ENCODE measurements at places on chromosomes 11 and 22.
A peak's percentile ranks its signal among the peaks of the same experiment; 100 is the strongest.

GRCh38 chr22:43854121-43854785 lies 8.1 kb downstream of the SULT4A1 start:
- H3K27me3 ChIP-seq = peaks cover 25% of the 10 kb centered on the region
- H3K4me1 ChIP-seq = no peaks in the 10 kb centered on the region
- no peak for DNase-seq
- H3K27ac ChIP-seq = no peak overlapping the region
- no peak overlapping the region for H3K4me3 ChIP-seq

DNA sequence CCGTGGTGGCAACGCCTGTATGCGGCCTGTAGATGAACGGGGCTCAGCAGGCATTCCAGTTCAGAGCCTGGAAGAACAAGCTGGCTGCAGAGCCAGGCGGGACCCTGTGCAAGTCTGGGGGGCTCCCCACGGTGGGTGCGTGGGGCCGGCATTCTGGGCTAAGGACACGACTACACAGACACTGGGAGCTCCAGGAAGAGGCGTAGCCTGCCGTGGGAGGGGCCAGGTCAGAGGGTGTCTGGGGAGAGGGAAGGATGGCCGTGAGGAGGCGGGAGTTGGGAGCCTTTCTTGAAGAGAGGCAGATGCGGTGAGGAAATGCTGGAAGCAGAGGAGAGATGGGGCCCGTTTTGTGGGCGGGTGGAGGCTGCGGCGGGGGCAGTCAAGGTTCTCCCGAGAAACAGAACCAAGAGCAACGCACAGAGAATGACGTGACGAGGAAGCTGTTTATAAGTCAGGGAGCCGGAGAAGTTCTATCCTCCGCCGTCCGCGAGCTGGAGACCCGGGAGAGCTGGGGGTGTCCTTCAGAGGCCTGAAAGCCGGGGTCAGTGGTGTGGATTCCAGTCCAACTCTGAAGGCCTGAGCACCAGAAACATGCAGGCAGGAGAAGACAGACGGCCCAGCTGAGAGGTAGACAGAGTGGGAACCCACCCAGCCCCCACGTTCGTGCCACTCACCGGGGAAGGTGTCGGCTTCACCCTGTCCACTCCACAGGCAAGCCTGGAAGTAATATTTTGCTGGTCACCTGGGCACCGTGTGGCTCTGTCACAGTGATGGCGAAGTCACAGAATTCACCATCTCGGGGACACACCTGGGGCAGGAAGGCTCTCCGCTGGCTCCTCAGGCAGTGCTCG lies 529.6 kb downstream of the BRD1 start:
- no peak for DNase-seq
- peaks cover 2% of the 10 kb centered on the region for H3K27me3 ChIP-seq
- no peaks in the 10 kb centered on the region for H3K4me1 ChIP-seq
- H3K4me3 ChIP-seq = no peak overlapping the region

DNA sequence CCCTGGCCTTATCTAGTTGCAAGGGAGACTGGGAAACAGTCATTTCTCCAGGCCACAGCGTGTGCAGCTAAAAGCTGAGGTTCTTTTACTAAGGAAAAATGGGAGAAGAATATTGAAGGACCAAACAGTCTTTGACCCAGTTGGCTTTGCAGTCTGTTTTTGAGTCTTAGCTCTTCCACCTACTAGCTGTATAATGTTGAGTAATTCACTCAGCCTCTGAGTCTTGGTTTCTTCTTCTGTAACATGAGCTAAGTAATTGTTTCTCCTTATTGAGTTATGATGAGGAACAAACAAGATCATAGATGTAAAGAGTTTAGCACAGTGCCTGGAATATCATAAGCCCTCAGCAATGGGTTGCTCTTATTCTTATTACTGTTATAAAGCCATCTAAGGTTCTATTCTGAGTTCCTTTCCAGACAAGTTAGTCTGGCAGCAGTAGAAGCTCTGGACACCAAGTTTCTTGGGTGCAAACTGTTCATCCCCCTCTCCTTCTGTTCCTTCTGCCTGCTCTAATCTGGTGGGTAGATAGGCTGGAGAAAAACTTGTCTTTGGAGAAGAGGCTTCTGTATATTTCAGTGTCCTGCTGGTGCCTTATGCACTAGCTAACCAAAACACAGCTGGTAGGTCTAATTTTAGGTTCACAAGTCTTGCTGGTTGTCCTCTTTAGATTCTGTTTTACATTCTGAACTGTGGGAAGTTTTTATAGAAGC lies 13.5 kb downstream of the TRIM44 start:
- peaks cover 56% of the 10 kb centered on the region for H3K4me1 ChIP-seq
- H3K27me3 ChIP-seq = no peaks in the 10 kb centered on the region
- no peak overlapping the region for H3K4me3 ChIP-seq
- no peaks in the 10 kb centered on the region for H3K36me3 ChIP-seq
- no peak for DNase-seq

DNA sequence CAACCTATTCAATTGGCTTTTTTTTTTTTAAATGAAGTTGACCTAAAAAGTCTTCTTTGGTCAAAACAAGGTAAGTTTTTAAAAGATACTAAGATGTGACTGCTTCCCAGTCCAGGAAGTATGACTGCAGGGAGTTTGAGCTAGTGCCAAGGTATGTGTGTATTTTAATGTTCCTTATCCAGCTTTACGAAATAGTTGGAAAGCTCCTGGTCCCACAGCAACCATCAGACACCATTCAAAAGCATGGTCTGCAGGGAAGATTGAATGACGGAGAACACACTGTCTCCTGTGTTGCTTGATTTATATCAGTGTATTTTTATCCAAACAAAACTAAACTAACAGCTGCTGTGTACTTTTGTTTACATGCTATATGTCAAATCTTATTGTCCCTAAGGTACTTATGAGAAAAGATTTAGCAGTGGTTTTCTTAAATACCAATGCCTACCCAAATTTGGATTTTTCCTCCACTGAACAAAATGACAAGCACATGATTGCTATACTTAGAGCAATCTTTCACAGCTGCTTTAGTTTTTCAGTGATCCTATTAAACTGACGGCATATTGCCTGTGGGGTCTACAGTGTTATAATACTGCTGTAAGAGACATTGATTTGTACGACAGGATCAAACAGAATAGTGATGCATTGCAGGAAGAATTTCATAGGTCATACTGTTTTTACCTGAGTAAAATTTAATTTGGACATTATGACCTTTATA lies 122.9 kb downstream of the DCDC1 start:
- peaks cover 3% of the 10 kb centered on the region for H3K27me3 ChIP-seq
- no peaks in the 10 kb centered on the region for H3K36me3 ChIP-seq
- no peak overlapping the region for H3K4me3 ChIP-seq
- no peak for DNase-seq
- no peak overlapping the region for H3K27ac ChIP-seq

GRCh38 chr22:30832407-30832987 lies 136.1 kb downstream of the MORC2 start:
- no peak overlapping the region for H3K4me3 ChIP-seq
- no peak for DNase-seq
- no peaks in the 10 kb centered on the region for H3K36me3 ChIP-seq
- no peaks in the 10 kb centered on the region for H3K4me1 ChIP-seq
- peaks cover 8% of the 10 kb centered on the region for H3K27me3 ChIP-seq

GRCh38 chr11:111733016-111733415 lies 33.2 kb downstream of the PPP2R1B start:
- DNase-seq = no peak
- no peak overlapping the region for H3K27ac ChIP-seq
- no peak overlapping the region for H3K4me3 ChIP-seq

DNA sequence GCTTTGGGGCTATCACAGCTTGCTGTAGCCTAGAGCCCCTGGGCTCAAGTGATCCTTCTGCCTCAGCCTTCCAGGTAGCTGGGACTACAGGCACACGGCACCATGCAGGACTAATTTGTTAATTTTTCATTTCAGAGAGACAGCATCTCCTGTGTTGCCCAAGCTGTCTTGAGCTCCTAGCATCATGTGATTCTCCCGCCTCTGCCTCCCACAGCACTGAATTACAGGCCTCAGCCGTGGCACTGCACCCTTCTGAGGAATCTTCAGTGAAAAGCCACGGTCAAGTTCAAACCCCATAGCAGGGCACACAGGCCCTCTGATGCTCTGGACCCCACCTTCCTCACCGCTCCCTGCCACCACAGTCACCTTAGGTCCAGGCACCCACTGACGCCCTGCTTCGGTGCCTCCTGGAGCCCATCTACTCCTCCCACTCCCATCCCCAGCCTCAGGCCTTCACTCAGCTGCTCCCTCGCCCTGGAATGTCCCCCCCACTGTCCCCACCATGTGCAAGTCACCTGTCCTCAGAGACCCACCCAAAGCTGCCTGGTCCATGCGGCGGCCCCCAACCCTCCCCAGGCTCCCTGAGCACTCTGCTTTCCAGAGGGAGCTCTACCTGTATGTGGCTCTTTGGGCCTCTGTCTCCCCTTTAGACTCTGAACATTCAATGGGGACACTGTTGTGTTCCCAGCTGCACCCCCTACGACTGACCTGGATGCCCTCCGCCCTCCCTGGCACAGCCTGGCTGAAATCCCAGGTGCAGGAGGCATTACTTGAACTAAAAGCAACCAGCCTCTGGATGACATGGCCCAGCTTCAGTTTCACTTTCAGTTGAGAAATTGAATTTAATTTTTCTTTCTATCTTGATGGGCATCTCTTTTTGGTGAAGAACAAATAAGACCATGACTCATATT lies 1.6 kb downstream of the APOL2 start:
- peaks cover 26% of the 10 kb centered on the region for H3K36me3 ChIP-seq
- H3K27ac ChIP-seq = peak overlapping the region; percentile 99
- H3K4me1 ChIP-seq = peaks cover 59% of the 10 kb centered on the region
- H3K4me3 ChIP-seq = peak overlapping the region; percentile 100
- H3K27me3 ChIP-seq = peaks cover 8% of the 10 kb centered on the region
- peak; percentile 29 for DNase-seq

- H3K27me3 ChIP-seq = peaks cover 23% of the 10 kb centered on the region
- no peak overlapping the region for H3K4me3 ChIP-seq
- no peaks in the 10 kb centered on the region for H3K4me1 ChIP-seq
These were observed 19.3 kb upstream of the BDNF start for GRCh38 chr11:27719546-27719925.

DNA sequence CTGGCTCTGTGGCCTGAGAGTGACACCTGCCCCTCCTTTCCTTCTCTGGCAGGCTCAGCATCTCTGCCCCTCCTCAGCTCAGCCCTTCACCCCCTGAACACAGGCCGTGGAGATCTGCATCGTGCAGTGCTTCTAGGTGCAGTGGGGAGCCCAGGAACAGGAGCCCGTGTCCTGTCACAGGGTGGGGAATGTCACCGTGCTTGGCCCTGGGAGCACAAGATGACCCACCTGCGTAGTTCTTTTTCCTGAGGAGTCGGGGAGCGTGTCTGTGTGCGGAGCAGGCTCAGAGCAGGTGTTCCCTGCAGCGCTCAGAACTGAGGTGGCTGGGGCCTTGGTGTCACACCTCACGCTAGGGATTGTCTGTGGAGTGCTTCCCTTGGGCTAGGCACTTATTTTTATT lies 10.6 kb downstream of the TBC1D22A start:
- peaks cover 83% of the 10 kb centered on the region for H3K4me1 ChIP-seq
- no peaks in the 10 kb centered on the region for H3K27me3 ChIP-seq
- DNase-seq = no peak

- DNase-seq = peak; percentile 71
- H3K4me1 ChIP-seq = peaks cover 91% of the 10 kb centered on the region
- peak within 1 kb of the TSS; percentile 99 for H3K4me3 ChIP-seq
- H3K27me3 ChIP-seq = no peaks in the 10 kb centered on the region
These were observed at the start of gene PLAAT4 for GRCh38 chr11:63536669-63537292. Gene PLAAT4 (plus strand): TSS chr11:63536808. CDS start chr11:63536869, 61 bp downstream.

DNA sequence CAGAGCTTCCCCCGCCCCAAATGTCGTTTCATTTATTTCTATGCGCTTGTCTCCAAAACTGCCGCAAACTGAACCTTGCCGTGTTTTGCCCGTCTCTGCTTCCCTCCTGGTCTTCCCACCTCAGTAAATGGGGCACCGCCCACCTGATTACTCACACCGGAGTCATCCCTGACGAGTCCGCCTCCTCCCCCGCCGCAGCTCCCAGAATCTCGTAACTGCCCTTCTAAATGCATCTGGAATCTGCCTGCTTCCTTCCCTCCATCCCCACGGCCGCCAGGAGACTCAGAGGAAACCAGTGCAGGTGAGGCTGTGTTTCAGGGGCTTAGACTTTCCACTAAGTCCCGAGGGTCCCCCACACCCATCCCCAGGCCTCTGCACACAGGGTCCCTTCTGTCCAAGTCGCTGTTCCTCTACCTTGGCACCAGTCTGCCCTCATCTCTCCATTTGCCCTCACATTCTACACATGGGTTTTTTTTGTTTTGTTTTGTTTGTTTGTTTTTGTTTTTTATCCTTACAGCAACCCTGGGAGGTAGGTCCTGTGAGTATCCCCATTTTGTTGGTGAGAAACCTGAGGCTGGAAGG lies 62.6 kb upstream of the PHF21B start:
- DNase-seq = no peak
- H3K36me3 ChIP-seq = no peaks in the 10 kb centered on the region

GRCh38 chr22:42368379-42369249 lies 63.6 kb downstream of the NFAM1 start:
- H3K4me3 ChIP-seq = peak overlapping the region; percentile 83
- peaks cover 14% of the 10 kb centered on the region for H3K4me1 ChIP-seq
- H3K27me3 ChIP-seq = peaks cover 18% of the 10 kb centered on the region
- DNase-seq = peak; percentile 19

GRCh38 chr22:35406443-35406842 lies 6.5 kb downstream of the MCM5 start:
- H3K27me3 ChIP-seq = no peaks in the 10 kb centered on the region
- peaks cover 10% of the 10 kb centered on the region for H3K4me1 ChIP-seq
- no peak overlapping the region for H3K4me3 ChIP-seq
- DNase-seq = no peak

- H3K4me1 ChIP-seq = no peaks in the 10 kb centered on the region
- no peaks in the 10 kb centered on the region for H3K36me3 ChIP-seq
- peaks cover 1% of the 10 kb centered on the region for H3K27me3 ChIP-seq
- no peak overlapping the region for H3K27ac ChIP-seq
- DNase-seq = no peak
- no peak overlapping the region for H3K4me3 ChIP-seq
These were observed 77.2 kb downstream of the GRK3 start for GRCh38 chr22:25641650-25642049.

- no peak overlapping the region for H3K27ac ChIP-seq
- H3K4me3 ChIP-seq = no peak overlapping the region
- no peaks in the 10 kb centered on the region for H3K36me3 ChIP-seq
- H3K27me3 ChIP-seq = no peaks in the 10 kb centered on the region
- H3K4me1 ChIP-seq = no peaks in the 10 kb centered on the region
These were observed 42.8 kb downstream of the ZNF202 start for GRCh38 chr11:123698546-123699127.

- peaks cover 3% of the 10 kb centered on the region for H3K36me3 ChIP-seq
- peaks cover 29% of the 10 kb centered on the region for H3K4me1 ChIP-seq
- H3K27me3 ChIP-seq = peaks cover 13% of the 10 kb centered on the region
- DNase-seq = peak; percentile 17
- H3K4me3 ChIP-seq = peak within 1 kb of the TSS; percentile 50
These were observed at the start of gene TUBA8 for GRCh38 chr22:18110194-18110953. Gene TUBA8 (plus strand): TSS chr22:18110809. CDS start chr22:18110866, 57 bp downstream.

- H3K36me3 ChIP-seq = no peaks in the 10 kb centered on the region
- no peak overlapping the region for H3K27ac ChIP-seq
- H3K4me1 ChIP-seq = peaks cover 5% of the 10 kb centered on the region
- H3K27me3 ChIP-seq = peaks cover 2% of the 10 kb centered on the region
These were observed 4.4 kb downstream of the INS start for GRCh38 chr11:2156416-2157182.
